ENCODE measurements at places on chromosomes 3 and 15. TPM values are rescaled to one million over a fixed set of nuclear protein-coding genes. Genes with fewer than 3 reads are reported as not detected.

ABHD17C gene
- 29.8 TPM for polyA plus RNA-seq

GRCh38 chr15:70259640-70260508, 162.2 kb upstream of the TLE3 start:
- no peak for DNase-seq

DNA sequence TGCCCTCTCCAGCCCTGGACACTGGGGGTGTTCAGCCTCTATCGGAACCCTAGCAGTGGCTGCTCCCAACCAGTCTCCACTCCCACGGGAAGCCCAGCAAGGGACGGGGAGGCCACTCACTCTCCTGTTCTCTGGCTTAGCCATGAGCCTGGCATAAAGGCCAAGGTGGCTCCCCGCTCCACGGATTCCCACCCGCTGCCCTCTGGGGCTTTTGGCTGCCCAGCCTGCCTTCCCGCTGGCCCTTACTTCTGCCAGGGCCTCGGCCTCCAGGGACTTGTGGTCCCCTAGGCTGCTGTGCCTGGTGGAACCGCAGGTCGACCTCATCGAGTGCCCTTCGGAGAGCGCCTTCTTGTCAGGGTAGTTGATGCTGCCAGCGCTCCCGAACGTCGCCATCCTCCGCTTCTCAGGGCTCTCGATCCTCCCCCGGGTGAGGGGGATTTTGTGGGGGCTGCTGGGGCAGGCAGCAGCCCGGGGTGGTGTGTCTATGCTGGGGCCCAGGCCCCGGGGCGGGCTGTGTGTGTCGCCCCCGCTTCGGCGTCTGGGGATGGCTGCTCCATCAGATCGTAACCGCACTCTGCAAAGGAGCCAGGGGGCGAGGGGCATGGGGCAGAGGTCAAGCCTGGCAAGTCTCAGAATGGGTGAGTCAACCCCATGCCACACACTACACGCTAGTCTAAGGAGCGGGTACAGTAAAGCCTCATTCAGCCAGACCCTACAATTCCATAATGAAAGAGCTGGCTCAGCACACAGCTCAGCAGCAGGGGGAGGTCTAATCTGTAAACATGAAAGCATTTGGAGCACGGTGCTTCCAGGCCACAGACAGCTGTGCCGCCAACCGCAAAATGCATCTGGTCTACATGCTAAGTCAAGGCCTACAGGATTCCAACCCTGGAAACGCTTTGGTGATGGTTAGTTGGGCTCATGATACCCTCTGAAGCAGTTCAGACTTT, 27.3 kb upstream of the RAD18 start:
- DNase-seq, result no peak

DNA sequence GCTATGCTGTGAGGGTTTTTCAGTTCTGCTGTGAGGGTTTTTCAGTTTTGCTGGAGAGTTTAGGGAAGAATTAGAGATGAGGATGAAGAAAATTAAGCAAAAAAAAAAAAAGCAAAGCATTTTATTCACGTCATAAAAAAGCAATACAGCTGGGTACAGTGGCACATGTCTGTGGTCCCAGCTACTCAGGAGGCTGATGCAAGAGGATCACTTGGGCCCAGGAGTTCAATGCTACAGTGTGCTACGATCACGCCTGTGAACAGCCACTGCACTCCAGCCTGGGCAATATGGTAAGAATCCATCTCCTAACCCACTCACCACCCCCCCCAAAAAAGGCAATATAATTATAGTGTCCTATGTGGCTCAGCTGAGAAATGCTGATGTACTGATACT, 162.7 kb downstream of the MAGI1 start:
- DNase-seq, result no peak

DNA sequence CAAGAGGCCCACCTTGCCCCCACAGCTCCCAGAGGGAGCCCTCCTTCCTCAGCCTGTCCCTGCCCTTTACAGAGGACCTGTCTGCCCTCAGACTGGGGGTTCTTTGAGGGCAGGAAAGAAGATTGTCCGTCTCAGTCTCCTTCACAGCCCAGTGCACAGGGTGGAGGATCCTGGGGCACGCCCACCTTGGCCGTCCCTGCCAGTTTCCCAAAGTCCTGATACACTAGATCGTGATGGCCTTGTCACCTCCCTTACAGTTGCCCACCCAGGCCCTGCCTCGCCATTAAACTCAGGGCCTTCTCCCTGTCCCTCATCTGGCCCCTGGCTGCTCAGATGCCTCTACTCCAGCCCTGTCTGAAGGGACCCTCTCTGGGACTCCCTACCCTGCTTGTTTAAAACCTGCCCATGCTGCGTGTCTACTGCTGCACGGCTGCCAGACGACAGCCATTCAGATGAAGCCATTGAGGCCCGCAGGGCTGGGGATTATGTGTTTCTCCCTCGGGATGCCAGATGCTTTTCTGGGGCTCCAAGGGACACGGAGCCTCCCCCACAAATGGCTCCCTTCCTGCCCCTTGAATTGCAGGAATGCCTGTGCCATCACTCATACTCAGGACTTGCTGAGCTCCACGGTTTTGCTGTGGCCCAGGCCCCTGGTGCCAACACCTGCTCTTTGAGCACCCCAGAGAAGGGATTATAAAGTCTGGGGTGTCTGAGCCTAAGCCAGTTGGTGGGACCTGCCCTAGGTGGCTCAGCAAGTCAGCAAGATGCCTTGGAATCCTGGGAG, 27.8 kb downstream of the ACSBG1 start:
- no peak for DNase-seq

DNA sequence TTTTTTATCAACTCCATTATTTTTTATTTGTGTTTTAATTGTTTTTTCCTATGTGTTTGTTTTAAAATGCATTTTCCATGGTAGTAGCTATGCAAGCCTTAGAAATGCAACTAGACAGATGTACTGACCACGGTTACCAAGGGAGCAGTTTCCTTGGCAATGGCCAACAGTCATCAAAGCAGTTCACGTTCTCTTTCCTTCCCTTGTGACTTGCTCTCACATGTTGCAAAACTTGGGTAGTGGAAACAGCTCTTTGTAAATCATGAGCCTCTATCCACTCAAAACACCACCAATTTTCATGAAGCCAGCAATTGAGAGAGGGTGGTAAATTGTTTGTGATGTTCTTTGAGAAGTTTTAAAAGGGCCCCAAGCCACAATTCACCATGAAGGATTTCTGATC, 499.4 kb upstream of the MDFIC2 start:
- DNase-seq, result no peak

CLN6 gene
- 39.2 TPM for polyA plus RNA-seq

GRCh38 chr3:196793246-196793645, 53.6 kb downstream of the PAK2 start:
- no peak for DNase-seq

C3orf20 gene
- polyA plus RNA-seq, result 0.32 TPM

DNA sequence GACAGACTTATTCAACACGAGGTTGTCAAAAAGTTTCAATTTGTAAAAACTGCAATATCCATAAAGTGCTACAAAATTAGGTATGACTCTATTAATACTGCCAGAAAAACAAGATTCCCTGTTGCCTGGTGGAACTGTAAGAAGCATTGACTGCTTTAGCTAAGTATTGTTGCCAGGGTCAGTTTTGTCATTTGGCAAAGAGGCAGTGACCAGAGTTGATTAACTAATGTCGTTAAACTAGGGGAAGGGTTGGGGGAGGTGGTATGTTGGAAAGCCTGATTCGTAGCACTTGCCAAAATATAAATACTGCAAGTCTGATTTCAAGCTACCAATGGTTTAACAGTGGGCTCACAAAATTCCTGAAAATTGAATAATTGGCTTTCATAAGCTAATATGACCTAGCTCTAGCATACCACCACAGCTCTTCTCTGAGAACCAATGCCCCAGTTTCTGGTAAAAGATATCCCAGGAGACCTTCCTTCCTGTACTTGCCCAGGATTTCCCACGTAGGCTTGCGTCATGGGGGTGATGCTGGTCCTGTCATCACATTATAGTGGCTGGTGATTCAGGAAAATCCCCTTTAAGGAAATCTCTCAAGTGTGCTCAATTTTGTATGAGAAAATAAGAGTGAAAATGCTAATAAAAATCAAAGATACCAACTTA, 266.4 kb upstream of the TBC1D5 start:
- no peak for DNase-seq

CPNE9 gene
- not detected for polyA plus RNA-seq

- no peak for DNase-seq
Observed at GRCh38 chr15:29773816-29774215, 48.5 kb downstream of the TJP1 start.

DNA sequence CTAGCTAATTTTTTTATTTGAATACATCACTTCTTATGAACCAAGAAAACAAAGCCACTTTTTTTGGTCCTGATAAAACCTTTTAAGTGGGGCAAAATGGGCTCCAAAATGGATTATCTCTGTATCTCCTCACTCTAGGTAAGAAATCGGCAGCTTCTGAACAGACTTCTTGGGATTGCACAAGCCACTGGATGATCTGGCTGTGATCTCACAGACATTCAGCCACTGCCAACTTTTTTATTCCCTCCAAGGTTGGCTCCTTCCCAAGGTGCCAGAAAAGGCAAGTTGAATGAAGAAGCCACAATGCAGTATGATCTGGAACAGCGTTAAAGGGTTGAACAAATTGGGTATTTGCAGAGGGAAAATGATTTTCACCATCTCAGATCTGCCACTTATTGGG, 73.2 kb downstream of the PRICKLE2 start:
- DNase-seq, result no peak

- DNase-seq, result no peak
Observed at GRCh38 chr15:33119865-33120264, 74.6 kb downstream of the FMN1 start.

DNA sequence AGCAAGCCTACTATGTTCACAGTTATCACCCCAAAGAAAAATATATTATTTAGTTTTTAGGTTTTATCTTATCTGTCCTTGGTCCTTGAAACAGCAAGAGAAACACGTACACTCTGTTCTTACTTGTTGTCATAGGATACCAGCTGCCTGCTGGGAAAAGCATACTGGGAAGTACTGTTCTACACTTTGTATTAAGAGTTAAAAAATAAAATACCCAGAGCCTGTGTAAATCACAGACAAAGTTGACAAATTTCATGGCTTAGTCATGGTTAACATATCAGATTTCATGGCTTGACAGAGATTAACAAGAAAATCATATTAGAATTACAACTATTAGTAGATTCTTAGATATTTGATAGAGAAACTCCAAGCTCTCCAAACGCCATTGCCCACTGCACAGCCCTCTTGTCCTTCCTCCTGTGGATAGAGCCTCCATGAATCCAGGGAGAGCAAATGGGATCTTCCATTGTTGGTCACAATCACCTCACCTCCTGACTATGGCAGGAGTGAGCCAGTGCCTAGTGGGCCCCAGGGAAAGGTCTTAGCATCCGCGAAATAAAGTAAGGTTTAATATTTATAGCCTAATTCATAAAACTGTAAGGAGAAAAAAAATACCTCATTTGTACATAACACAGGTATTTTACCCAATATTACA, 128.1 kb upstream of the WNT5A start:
- DNase-seq, result no peak

- DNase-seq, result no peak
Observed at GRCh38 chr15:63395730-63396151, 14.1 kb upstream of the CA12 start.

GRCh38 chr15:92751528-92751927, 96.0 kb upstream of the FAM174B start:
- DNase-seq, result no peak

DNA sequence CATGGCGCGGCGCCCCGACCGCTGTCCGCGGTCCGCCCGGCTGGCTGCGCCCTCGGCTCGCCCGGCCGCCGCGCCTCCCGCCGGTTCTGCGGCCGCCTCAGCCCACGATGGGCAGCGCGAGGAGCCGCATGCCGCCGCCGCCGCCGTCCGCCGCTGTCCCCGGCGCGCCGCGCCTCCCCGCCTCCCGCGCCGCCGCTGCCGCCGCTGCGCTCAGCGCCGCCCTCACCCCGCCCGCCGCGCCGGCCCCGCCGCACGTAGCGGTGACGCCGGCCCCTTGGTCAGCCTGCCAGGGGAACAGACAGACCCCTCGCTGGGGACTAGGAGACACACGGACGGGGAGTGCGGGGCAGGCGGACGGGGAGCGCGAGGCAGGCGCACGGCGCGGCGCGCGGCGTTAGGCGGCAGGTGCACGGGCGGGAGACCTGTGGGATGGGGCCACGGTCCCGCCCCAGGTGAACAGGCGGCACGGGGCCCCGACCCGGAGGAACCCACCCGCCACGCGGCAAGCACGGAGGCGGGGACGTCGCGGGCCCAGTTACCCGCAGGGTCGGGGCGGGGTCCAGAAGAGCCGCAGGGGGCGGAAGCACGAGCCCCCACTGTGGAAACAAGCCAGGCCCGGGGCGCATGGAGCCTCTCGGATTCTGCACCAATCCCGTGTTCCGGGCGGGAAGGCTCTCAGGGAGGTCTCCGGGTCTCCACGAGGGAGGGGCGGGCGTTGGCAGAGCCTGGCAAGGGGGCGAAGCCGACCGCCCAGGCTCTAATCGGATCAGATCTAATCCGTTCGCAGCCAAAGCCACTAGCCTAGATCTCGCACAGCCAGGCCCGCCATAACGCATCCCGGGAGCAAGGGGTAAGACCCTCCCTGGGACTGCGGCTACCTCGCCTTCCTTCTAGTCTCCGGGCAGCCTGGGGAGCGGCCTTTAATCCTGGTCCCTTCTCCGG, at the start of gene CSPG5:
Gene CSPG5, minus strand, starts transcription at position 175 of the 942 bp plus-strand sequence. Its CDS starts 172 bp downstream, at position 3.
- DNase-seq, result no peak

GRCh38 chr3:150254309-150254708, 153.8 kb upstream of the TSC22D2 start:
- no peak for DNase-seq

- DNase-seq, result no peak
Observed at GRCh38 chr3:51156147-51156546, 228.9 kb upstream of the MANF start.

GRCh38 chr15:77037388-77038209, 33.3 kb downstream of the TSPAN3 start:
- no peak for DNase-seq

DNA sequence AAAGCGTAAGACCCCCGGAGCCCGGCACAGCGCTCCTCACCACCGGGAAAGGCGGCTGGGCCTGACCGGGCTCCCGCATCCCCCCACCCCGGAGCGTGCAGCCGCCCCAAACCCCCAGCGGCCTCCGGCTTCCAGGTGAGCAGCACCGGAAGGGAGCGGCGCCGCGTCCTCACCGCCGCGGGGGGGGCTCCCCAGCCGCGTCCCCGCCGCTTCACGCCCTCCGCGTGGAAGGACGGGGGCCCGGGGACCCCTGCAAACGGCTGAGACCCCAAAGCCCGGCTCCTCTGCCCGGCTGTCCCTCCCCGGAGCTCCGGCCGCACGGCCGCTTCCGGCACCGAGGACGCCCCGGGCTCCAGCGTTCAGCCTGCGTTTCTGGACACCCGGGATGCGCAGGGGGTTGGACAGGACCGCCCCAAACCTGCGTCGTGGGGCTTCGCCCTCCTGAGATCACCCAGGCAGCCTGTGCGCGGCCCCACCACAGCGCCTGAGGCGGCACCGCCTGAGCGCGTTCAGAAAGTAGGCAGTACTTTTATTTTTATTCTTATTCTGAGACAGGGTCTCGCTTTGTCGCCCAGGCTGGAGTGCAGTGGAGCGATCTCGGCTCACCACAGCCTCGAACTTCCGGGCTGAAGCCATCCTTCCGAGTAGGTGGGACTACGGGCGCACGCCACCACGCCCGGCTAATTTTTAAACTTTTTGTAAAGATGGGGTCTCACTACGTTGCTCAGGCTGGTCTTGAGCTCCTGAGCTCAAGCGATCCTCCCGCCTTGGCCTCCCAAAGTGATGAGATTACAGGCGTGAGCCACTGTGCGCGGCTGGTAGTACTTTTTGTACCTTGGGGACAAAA, 51.6 kb upstream of the BLM start:
- peak; percentile 54 for DNase-seq

HYAL1 gene
- polyA plus RNA-seq, result 7.2 TPM

CELF6 gene
- 3.1 TPM for polyA plus RNA-seq

OSBPL10 gene
- polyA plus RNA-seq, result 22.0 TPM

GRCh38 chr3:57654267-57654666, 38.6 kb downstream of the DENND6A start:
- no peak for DNase-seq

RAD54L2 gene
- 17.7 TPM for polyA plus RNA-seq

GRCh38 chr15:58246041-58246440, 107.9 kb downstream of the AQP9 start:
- DNase-seq, result no peak
